ACHN (cell line): ENCODE measurements at places on chromosomes 4 and X.
A peak's percentile ranks its signal among the peaks of the same experiment; 100 is the strongest.

GRCh38 chr4:168099195-168099594 is 6.9 kb downstream of the ANXA10 start:
- no peak for DNase-seq

DNA sequence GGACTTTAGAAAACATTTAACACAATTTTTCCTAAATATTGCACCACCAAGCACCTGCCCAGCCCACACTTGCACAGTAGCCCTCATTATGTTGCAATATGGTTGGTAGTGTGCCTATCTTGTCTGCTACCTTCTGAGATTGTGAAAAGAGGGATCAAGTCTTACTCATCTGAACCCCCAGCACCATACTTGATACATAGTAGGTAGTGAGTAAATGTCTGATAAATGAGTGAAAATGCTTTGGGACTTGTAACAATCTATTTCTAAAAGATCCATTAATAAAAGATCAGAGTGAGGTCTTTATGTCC is 118.4 kb upstream of the MED14 start:
- no peak for DNase-seq

DNA sequence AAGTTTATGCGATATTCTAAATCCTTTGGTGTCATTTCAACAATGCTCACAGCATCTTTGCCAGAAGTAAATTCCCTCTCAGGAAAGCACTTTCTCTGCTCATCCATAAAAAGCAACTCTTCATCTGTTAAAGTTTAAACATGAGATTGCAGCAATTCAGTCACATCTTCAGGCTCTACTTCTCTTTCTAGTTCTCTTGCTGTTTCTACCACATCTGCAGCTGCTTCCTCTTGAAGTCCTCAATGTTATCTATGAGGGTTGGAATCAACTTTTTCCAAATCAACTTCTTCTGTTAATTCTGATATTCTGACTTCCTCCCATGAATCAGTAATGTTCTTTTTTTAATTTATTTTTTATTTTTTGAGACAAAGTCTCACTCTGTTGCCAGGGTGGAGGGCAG is 100.9 kb downstream of the LCORL start:
- peak; percentile 0 for DNase-seq

- DNase-seq: no peak
Measured at GRCh38 chr4:38237139-38237538, 276.9 kb downstream of the PTTG2 start.

- no peak for DNase-seq
Measured at GRCh38 chr4:105050896-105051295, 95.8 kb upstream of the TET2 start.

GRCh38 chr4:164139291-164139690 is 614.6 kb upstream of the SMIM31 start:
- no peak for DNase-seq

GRCh38 chr4:95225849-95226248 is 322.9 kb downstream of the UNC5C start:
- no peak for DNase-seq

GRCh38 chr4:78689700-78690323 is 86.3 kb upstream of the BMP2K start:
- no peak for DNase-seq

GRCh38 chrX:71482228-71482958 is 50.5 kb upstream of the OGT start:
- no peak for DNase-seq

DNA sequence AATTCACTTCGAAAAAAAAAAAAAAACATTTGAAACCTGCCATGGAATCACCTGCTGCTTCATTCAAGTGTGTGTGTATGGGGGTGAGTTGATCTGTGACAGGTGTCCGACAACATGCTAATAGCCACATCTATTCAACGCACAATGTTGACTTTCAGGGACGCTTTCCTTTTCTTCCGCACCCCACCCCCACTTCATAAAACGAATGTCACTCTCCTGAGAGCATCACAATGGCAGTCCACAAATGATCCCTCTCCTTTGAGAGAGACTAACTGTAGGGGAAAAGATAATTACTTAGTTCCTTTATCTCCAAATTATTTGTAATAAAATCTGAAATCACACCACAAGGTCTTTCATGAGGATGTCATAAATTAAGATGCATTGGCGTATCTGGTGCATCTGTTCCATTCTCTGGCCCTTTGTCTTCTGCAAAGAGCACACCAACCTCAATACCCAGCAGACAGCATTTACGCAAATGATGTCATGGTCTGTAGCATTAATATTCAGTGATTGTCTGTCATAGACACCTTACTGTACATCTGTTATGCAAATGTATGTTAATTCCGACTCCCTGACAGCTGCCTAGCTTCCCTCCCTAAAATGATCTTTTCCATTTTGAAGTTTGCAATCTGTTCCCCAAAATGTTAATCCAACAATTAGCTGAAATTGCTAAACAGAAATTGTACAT is 640.0 kb upstream of the BOD1L1 start:
- no peak for DNase-seq

DNA sequence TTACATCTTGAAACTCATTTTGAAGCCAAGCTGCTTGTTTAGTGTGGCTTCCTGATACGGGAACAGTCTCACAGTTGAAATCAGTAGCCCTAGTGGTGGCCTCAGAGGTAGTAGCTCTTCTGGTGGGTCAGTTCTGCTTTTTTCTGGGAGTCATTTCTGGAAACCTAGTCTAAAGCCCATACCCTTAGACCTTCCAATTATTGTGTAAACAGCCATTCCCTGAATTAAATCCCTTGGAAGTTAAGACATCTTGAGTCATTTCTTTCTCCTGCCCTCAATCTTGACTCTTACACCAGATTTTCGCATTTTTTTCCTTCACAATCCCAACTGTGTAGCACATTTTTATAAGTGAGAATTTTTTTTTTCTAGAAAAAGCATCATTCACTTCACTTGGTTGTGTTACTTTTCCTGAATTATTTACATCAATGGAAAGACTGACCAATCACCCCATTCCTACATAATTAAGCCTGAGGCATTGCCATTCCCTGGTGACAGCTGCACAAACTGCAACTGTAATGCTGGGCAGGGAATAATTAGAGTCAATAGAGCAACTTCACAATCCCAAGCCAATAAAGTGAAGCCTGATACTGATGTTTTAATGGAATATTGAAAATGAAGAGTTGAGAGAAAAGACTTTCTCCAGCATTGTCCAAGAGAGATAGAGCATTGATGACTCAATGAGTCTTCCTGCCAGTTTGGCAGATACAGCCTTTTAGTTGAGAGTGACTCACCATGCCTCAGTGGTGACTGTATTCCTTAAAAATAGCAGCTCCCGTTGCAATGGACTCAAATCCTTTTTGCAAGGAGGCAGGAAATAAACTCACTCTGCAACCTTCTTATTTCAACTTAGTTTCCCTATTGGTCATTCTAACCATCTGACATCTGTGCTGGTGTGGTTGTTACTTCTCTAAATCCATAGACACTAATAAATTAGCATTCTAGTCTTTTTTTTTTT is 13.0 kb upstream of the SEPSECS start:
- peak; percentile 91 for DNase-seq

DNA sequence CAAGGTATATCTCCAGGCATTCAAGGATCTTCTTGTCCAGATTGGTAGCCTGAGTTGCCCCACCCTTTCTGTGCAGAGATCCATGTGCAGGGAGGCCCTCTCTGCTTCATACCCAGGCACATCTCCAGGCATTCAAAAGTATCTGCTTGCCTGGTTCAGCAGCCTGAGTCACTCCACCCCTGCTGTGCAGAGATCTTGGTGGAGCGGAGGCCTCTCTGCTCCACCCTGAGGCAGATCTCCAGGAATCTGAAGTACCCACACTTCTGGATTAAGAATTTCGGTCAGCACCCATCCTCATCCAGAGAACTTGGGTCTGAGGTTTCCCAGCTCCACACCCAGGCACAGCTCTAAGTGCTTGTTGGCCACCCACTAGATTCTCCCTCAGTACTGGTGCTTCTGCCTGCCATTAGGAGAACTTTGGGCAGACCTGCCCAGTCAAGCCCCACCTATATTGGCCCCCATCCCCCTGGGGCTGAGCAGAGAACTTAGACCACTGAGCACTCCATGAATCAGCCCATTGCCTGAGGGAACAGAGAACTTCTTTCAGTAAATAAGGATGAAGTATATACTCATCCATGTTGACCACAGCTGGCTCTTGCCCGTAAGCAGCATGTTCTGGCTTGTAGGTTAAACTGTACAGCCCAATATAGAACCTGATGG is 199.5 kb upstream of the ZCCHC13 start:
- DNase-seq: no peak

- no peak for DNase-seq
Measured at GRCh38 chrX:39397561-39398199, 596.4 kb downstream of the MID1IP1 start.

DNA sequence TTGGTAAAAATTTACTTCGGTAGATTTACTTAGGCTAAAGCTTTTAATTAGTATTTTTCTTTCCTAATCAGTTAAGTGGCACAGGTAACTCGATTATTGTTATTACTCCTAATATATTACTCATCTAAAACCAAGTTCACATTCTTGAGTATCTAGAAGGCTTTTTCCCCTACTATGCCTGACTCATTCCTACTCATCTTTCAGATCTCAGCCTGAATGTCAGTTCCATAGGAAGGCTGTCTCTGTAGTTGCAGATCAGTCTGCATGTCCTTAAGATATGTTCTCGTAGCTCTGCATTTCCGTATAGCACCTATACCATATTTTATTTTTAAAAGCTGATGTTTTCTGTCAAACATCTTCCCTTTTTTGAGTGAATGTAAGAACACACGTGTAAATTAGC is 5.9 kb upstream of the FAM184B start:
- DNase-seq: peak; percentile 33

- DNase-seq: no peak
Measured at GRCh38 chr4:76278583-76278982, 27.1 kb downstream of the FAM47E start.

DNA sequence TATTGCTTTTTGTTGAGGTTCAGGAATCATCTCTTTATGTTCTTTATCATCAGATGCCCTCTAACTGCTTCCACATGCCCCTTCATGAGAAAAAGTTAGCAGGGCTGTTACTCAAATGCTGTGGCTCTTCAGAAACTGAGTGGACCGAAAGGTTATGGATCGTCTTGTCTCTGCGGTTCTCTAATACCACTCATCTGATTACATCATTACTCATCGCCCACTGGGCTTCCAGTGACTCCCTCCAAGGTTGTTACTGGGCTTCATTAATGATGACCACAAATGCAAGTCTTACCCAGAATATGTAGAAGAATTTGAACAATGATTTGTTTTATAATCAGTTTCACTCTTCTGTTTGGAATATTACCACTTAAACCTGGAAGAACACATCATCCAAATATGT is 67.7 kb downstream of the RWDD4 start:
- no peak for DNase-seq

DNA sequence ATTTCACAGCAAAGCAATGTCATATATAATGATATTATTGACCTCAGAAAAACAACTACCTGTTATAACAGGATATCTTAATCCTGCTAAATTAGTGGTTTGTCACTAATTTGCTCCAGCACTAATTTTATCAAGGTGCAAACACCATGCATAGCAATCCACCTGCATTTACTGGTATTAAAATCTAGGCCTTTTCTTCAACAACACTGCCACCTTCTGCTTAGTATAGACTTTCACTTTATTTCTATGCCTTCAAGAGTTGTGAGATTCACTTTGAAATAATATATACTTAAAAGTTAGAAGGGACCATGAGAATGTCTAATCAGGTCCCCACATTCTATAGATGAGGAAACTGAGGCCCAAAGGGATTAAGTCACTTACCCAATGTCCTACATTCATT is 82.1 kb upstream of the IQCM start:
- peak; percentile 21 for DNase-seq

DNA sequence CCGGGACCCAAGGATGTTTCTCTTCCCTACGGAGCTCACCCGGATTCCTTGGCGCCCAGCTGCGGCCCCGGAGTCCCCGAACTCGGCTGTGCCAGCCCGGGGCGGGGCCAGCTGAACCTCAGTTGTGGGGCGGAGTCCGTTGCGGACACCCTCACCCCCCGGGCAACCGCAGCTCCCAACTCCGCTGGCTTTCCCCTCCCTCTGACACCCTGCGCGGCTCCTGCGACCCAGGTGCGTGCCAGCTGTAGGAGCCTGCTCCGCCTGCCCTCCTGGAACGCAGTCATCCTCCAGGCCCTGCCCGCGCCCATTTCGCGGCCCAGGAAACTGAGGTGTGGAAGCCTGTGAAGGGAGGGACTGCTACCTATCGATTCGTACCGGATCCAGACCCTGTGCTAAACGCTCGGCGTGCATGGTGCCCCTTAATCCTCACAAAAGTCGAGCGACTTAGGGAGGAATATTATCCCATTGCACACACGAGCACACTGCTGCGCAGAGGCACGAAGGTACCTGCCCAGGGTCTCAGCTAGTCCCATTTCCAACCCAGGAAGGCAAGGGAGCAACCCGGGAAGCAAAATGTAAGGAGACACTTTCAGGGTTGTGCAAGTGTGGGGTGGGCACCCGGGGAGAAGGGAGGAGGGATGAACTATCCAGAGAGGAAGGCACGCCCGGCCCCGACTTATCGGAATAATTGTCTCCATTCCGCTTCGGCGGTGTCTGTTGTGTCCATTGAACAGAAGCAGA is 12.3 kb downstream of the MSX1 start:
- DNase-seq: no peak

- no peak for DNase-seq
Measured at GRCh38 chrX:47283015-47283771, 50.4 kb downstream of the USP11 start.

- DNase-seq: peak; percentile 85
Measured at GRCh38 chr4:169254546-169254983, 16.2 kb downstream of the SH3RF1 start.

- no peak for DNase-seq
Measured at GRCh38 chr4:102362922-102363432, 17.7 kb upstream of the SLC39A8 start.

- peak; percentile 6 for DNase-seq
Measured at GRCh38 chrX:17375637-17376430, 834 bp downstream of the NHS start.

- peak; percentile 83 for DNase-seq
Measured at GRCh38 chr4:94410678-94411206, 41.0 kb upstream of the PDLIM5 start.

DNA sequence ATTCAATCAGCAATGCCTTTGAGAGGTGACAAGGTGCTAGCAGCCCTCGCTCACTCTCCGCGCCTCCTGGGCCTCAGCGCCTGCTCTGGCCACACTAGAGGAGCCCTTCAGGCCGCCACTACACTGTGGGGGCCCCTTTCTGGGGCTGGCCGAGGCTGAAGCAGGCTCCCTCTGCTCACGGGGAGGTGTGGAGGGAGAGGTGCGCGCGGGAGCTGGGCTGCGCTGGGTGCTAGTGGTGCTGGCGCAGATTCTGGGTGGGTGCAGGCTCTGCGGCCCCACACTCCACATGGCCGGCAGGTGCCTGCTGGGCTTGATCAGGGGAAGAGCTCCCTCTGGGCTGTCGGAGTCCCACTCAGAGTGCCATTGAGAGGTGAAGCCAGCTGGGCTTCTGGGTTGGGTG is 351.0 kb downstream of the GASK1B start:
- DNase-seq: no peak

- no peak for DNase-seq
Measured at GRCh38 chrX:46255046-46255445, 290.2 kb downstream of the ZNF674 start.

DNA sequence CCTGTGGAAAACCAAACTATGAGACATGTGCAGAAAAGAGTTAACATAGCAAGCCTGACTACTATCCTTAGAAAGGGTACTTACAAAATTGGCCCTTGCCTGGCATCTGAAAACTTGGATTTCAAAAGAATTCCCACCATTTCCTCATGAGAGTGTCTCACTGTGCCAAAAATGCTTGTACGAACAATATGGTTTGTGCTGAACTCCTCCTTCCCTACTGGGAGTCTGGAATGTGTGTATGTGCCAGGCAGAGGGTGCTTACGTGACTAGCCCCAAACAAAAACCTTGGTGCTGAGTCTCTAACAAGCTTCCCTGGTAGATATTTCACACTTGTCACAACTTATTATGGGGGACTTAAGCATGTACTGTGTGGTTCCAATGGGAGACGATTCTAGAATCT is 81.7 kb upstream of the GIMD1 start:
- no peak for DNase-seq
